NK-92 treated with Interleukin-12 subunit alpha and Interleukin-12 subunit beta, amount 100 ng/mL, for 24 hours (cell line): ENCODE measurements at places on chromosomes 1 and 21.

GRCh38 chr1:185317886-185318310, 855 bp upstream of the IVNS1ABP start:
- DNase-seq, result peak; percentile 87

GRCh38 chr1:111334169-111334568, 43.5 kb downstream of the CHIA start:
- no peak for DNase-seq

GRCh38 chr1:41364442-41365319, 3.4 kb downstream of the FOXO6 start:
- DNase-seq, result no peak

GRCh38 chr1:233675893-233676292, 62.0 kb downstream of the KCNK1 start:
- no peak for DNase-seq

DNA sequence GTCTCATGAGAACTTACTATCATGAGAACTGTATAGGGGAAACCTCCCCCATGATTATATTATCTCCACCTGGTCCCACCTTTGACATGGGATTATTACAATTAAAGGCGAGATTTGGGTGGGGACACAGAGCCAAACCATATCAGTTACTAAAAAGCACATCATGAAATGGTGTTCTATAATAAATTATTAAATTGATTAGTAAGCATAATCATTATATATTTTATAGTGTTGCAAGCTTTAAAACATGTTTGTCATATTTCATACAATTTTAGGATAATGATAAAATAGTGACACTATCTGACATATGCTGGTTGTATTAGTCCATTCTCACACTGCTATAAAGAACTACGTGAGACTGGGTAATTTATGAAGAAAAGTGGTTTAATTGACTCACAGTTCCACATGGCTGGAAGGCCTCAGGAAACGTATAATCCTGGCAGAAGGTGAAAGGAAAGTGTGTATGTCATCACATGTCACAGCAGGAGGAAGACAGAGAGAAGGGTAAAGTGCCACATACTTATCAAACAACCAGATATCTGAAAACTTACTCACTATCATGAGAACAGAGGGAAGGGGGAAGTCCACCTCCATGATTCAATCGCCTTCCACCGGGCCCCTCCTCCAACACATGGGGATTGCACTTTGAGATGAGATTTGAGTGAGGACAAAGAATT, 539.2 kb upstream of the OLFM3 start:
- DNase-seq, result no peak

DNA sequence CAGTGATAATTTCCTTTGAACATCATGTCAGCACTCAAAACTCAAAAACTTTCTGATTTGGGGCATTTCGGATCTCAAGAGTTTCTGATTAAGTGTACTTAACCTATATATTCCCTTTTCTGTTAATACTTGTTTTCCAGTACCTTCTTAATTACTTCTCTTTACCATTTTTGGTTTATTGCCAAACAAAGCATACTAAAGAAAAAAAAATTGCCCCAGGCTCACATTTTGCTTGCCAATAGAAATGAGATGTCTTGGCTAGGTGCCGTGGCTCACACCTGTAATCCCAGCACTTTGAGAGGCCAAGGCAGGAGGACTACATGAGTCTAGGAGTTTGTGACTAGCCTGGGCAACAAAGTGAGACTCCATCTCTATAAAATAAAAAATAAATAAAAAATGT, 4.8 kb downstream of the PSMD4 start:
- DNase-seq, result no peak

DNA sequence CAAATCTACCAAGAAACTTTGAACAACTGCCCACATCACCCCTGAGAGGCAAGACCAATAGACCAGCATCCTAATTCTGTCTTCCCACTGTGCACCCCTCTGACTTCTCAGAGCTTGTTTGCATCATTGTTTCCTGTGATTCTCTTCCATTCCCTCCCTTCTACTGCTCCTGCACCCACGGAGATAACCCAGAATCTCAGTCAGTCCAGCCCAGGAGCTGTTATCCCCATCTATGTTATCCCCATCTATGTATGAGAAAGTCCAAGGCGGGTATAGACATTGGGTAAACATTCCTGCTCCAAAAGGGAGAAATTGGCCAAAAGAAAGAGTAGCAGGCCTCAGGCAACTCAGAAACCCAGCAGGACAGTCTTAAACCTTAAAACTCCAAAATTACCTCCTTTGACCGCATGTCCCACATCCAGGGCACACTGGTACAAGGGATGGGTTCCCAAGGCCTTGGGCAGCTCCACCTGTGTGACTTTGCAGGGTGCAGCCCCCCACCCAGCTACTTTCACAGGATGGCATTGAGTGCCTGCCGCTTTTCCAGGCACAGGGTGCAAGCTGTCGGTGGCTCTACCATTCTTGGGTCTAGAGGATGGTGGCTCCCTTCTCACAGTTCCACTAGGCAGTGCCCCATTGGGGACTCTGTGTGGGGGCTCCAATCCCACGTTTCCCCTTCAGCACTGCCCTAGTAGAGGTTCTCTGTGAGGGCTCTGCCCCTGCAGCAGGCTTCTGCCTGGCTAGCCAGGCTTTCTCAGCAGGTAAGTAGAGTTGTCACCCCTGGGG, 414.8 kb downstream of the NPHP4 start:
- DNase-seq, result no peak

GRCh38 chr1:20389571-20389970, 96.4 kb downstream of the CAMK2N1 start:
- DNase-seq, result no peak

- DNase-seq, result no peak
Observed at GRCh38 chr1:20538227-20538626, 14.1 kb upstream of the FAM43B start.

DNA sequence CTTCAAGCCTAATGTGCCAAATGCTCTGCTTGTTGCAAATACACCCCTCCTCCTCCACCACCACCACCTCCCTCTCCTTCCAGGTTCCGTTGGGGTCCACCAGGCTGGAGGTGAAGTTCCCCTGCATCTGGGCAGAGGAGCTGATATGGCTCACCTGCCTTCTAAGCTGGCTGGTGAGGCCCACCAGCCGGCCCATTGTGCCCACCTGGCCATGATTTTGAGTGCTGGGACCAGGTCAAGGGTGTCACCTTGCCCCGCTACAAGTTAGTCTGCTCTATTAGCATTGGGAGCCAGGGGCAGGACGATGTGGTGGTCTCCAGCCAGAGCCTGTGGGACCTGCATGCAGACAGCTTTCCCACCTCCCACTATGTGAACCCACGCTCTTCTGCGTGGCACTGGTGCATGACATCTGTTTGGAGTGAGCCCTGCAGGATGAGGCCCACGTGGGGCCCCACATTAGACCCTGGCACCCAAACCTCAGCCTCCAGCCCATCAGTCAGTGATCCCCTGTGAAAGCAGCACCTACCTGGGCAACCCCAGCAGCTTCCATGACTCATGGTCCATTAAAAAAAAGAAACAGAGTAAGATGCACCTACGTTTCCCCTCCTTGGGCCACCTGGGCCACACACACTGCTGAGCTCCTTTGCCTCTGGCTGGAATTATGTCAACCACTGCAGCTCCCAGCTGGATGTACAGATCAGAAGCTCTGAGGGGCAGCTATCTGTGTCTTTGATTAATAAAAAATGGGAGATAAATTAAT, 15.6 kb upstream of the CDCP2 start:
- no peak for DNase-seq

DNA sequence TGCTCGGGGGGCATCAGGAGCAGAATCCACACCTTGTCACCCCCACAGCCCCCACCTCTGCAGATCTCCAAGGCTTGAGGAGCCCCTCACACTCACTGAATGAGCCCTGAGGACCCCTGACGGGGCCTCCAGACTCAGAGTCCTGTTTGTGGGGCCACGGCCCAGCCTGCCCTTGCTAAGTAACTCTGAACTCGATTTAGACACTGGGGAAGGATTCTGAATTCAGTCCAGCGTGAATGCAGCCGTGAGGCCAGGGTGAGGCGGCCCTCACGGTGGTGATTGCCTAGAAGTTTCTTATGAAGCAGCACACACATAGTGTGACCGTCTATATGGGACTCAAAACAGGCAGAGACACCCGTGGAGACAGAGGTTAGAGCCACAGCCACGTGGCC, 58.9 kb upstream of the ADARB1 start:
- no peak for DNase-seq

- no peak for DNase-seq
Observed at GRCh38 chr1:164443836-164444235, 115.1 kb upstream of the PBX1 start.

- DNase-seq, result no peak
Observed at GRCh38 chr21:44677881-44678280, 4.1 kb downstream of the KRTAP12-1 start.

DNA sequence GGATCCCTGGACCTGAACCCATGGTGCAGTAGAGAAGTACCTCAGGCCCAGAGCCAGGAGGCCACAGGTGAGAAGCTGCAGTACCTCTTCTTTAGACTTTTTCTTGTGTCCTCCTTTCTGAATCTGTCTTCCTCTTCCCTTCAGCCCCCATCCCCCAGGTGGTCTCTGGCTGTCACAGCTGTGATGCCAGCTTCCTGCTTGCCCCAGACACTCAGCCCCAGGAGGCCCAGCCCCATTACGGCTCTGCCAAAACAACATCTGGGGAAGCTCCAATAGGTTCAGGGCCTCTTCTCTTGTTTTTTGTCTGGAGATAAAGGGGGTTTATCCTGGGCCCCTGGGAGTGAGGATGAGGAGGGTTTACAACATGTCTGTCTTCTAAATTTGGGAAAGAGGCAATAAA, 9.5 kb upstream of the BTG2 start:
- no peak for DNase-seq

DNA sequence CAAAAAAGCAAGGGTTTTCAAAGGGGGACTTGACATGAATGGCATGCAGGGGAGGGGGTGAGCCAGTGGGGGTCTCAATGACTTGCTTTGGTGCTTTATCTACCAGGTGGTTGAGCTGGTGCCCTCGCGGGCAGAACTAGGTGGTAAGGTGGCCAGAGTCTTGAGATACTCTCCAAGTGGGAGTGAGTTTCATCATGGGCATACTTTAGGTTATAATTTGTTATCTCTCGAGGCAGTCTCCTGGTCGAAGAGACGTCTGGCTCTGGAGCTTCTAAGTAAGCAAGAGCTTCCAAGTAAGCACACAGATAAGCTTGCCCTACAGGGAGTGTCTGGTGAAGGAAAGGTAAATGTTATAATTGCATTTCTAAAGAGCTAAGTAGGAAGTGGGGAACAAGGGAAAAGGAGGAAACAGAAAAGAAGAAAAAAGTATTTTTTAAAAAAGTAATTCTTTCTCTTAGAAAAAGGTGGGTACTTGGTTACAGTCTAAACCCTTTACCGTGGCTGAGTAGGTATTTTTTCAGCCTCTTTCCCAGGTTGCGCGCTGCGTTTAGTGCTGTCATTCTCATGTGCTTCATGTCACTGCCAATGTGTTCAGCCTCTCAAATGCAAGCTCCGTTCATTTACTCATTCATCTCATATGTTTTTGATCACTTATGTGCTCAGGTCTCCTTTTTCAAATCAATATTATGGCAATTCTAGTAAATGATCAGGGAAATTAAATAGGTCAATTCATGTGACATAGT, 31.6 kb upstream of the DNAJC6 start:
- no peak for DNase-seq
